MG63 (cell line): ENCODE measurements at places on chromosomes 2 and 18. TPM values are rescaled to one million over a fixed set of nuclear protein-coding genes. Genes with fewer than 3 reads are reported as not detected.
A peak's percentile ranks its signal among the peaks of the same experiment; 100 is the strongest.

GRCh38 chr2:1931003-1931914 is 186.9 kb upstream of the PXDN start:
- no peak for DNase-seq

DNA sequence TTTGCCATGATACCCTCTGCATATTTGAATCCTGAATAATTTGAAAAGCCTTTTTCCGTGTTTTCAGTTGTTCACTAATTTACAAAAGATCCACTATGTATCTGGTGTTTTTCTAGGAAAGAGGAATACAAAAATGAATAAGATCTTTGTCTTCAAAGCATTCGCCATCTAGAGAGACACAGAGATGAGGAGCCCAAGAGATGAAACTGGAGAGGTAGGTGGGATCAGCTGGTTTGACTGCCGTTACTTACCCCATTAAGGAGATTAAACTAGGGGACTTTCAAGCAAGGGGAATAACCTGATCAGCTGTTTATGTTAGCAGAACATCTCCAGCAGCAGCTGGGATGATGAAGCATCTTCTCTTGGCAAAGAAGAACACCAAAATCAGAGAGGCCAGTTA is 150.2 kb upstream of the SATB2 start:
- no peak for DNase-seq

DNA sequence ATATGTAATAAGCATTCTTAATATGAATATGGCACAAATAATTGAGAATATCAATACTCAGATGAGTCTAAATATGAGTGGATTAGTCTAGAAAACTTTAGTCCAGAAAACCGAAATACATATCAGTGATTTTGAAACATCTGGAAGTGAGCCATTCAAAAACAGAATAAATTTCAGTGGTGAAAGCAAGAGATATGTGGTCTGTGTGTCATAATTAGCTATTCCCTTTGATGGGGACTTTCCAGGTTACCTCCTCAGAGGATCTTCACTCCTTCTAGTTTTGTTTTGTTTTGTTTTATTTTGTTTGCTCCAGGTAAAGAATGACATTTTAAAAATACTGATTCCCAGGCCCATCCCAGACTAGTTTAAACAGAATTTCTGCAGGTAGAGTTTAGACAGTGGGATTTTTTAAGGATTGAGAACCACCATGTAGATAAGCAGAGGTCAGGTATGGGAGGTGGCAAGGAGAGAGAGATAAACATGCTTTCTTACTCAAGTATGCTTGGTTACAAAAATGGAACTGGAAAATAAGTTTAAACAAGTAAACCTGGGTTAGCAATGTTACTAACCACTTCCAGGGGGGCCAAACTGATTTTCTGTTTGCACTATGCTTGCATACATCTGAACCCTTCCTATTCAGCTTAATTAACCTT is 70.7 kb downstream of the NABP1 start:
- DNase-seq, result no peak

DNA sequence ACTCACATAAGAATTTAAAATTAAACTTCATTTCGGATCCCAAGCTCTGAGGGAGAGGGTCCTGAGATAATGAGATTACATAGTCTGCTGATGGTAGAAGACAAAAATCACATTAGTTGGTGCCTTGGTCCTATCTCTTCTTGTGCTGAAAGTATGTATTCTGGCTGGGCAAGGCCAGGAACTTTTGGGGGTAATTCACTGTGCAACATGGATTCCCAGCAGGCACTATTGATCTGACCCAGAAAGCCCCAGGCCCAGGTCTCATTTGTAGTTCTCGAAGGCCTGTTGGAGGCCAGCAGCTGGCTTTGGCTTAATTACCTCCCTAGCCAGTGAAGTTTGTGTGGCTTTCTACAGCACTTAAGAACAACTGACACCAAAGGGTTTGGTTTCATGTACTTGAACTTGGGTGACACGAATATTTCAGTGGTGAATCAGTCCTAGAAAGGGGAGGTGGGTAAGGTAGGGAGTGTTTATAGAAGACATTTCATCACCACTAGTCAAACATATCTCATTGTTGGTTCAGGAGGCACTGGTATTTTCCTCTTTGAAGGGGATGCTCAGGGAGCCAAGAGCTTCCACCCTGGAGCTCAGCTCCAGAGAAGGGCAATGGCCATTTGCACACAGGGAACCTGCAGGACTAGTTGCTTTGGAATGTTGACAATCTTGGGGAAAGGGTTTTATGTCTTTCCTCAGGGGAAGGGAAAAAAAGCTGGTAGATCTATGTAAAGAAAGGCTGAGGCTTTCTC is 217.8 kb downstream of the OSR1 start:
- DNase-seq, result peak; percentile 63

- DNase-seq, result no peak
Measured at GRCh38 chr2:173231042-173231441, 123.6 kb upstream of the CDCA7 start.

DNA sequence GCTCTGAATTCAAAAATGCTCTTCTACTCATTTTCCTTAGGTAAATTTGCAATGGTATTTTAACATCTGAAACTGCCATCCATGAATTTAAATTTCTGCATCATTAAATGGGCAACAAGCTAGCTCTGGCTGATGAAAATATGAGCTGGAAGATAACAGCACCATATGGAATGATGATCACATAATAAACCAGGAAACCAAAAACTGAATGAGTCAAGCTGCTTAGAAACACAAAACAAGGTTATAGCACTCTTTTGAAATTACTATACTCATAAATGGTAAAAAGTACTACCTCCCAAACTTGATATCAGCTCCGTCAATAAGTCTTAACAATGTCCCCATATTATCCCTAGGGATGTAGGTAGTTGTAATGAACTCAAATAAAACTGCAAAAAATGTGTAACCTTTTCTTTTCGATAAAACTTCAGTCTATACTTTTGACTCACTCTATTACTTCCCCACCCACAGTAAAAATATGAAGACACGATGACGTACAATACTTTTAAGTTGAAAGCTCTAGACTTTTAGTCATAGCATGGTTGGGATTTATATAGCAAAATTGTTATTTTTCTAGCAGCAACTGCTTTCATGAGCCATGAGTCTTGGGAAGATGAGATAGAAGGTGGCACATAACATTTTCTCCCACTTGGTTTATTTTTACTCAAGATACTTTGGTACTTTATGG is 396.7 kb downstream of the CDH2 start:
- DNase-seq, result no peak

AFF3 gene
- 1.9 and 6.1 TPM in 2 replicates for total RNA-seq

DNAH6 gene
- not detected in 2 replicates for total RNA-seq

ERFE gene
- 11.1 and 24.6 TPM in 2 replicates for total RNA-seq

GKN1 gene
- not detected in 2 replicates for total RNA-seq

CSRNP3 gene
- not detected in 2 replicates for total RNA-seq

NEU4 gene
- total RNA-seq, result not detected in 2 replicates

GRCh38 chr2:51981783-51982182 is 949.9 kb upstream of the NRXN1 start:
- no peak for DNase-seq

DNA sequence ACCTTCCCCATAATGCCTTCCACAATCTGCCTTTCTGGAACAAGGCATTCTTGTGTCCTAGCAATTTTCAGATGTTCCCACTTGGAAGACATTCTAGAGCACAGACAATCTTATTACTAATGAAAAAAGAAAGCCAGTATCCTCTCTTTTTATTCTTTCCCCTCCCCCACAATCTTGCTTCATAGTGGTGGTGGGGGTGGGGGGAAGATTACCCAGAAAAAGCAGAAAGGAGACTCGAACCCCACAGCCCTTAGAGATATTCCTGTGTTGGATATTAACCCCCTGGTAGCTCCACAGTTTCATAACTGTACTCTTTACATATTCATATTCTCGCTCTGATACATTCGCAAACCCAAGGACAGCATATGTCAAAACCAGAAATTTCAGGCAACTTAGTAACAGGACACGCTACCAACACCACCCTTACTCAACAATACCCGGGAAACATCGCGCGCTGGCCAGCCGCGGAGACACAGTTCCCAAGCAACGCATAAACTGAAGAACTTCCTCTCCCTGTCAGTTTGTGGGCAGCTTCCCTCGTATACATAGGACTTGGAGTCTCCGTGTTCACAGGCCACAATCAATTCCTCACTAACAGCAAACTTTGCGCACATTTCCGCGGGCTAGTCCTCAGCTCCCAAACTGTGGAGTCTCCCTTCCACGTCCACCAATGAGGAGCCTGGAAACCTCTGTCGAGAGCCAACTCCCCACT is 793 bp downstream of the NR4A2 start:
- peak; percentile 64 for DNase-seq

DNA sequence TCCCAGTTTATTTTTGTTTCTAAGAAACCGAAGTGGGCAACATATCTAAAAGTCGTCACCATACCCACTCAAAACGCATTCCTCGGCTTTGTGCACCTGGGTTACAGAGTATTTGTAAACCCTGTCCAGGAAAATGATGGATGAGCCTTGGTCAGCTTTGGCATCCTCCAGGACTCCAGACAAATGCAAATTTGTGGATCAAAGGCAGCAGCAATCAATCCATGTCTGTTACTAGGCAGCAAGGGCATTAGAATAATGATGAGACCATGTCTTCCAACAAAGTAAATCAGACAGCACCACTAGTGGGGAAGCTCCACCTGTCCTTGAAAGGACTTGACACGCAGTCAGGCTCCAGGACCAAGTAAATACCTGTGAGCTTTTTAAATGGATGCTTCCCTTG is 672.6 kb upstream of the GYPC start:
- DNase-seq, result no peak

DNA sequence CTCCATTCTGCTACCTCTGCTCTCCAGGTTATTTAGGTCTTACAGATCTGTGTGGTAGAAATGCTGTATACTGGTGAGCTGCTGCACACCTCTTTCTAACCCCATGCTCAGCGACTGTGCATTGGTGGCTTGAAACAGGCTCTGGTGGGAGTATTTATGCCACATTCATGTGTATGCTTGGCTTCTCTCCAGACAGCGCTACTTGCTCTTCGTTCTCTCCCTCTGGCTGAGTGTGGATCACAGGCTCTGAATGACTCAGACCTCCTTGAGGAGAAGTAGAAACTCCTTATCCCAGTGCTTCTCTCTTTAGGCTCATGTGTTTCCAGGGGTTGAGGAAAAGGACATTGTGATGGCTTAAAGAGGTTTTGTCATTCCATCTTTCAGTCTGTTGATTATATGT is 54.9 kb downstream of the FHOD3 start:
- peak; percentile 37 for DNase-seq

GRCh38 chr18:73514449-73514848 is 633.2 kb downstream of the FBXO15 start:
- DNase-seq, result no peak

DNA sequence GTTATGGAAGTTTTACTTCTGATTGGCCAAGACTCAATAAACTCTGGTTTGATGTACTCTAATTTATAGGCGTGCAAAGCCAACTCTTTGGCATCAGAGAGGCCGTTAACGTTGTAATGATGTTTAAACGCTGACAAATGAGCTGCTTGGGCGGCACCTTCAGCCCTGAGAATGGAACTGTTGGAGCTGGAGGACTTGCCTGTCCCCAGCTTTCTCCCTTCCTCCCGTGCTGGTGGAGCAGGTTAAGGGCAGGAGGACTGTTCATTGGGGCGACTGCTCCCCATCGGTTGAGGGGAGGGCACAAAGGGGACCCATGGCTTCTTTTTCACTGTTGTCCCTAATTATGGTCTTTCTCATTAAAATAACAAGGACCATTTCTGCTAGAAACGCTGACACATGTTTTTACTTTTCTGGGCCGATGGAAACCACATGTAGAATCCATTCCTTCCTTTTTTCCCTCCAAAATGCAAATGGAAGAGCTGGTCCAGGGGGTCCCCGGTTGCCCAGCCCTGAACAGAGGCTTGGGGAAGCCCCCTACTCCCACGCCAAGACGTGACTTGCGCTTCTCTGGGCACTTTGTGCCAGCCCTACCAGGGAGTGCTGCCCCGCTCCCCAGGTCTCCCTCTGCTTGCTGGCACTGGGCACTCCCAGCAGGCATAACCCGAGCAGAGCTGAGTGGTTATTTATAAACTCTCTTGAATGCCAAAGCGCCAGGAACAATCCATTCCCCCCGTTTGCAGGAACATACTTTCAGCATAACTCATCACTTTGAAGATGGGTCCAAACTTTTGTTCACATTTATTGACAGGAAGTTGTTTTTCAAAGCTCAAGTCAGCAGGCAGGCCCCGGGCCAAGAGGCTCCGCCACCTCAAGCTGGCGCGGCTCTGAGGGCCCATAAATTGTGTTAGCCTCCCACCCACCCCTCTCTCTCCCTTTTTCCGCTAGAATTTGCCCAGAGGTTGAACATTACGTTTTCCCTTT is 170.1 kb downstream of the ASB1 start:
- peak; percentile 91 for DNase-seq

GRCh38 chr2:202442882-202443281 is 66.8 kb downstream of the BMPR2 start:
- no peak for DNase-seq

ERMN gene
- total RNA-seq, result not detected in 2 replicates

DNA sequence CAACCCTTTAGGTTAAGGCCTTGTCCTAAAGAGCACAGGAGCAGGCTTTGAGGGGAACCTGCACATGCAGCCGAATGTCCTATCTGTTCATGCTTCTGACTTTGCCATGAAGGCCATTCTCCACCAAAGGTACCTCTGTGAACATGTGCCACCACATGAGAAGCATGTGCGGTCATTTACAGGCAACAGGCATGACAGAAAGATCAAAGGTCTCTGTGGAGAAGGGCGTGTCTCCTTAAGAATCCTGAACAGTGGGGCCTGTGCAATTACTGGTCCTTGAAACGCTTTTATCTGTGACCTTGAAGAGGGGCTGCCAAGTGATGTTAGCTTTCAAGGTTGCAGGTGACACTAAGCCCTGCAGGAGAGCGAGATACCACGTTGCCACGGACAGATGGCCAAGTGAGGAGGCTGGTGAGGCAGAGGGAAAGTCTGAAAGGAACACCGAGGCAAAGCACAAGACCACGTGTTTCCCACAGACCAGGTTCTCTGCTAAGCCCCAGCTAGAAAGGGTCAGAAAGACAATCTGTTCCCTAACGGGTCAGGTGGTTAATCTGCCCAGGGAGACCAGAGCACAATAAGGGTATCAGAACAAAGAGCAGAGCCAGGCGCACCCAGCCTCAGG is 19.5 kb upstream of the POMC start:
- DNase-seq, result no peak

GRCh38 chr2:193332941-193333340 is 1138.2 kb upstream of the TMEFF2 start:
- DNase-seq, result no peak

DNA sequence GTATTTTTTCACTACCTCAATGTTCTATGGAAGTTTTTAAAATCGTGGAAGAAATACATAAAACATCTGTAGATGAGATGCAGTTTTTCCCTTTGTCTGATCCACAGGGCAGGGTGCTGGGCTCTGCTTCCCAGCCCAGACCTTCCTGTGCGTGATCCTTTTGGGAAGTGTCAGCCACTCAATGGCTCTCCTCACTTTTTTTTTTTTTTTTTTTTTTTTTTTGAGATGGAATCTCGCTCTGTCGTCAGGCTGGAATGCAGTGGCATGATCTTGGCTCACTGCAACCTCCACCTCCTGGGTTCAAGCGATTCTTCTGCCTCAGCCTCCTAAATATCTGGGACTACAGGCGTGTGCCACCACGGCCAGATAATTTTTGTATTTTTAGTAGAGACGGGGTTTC is 32.8 kb downstream of the SOWAHC start:
- DNase-seq, result peak; percentile 35

DSG2 gene
- 8.8 and 12.7 TPM in 2 replicates for total RNA-seq

DNA sequence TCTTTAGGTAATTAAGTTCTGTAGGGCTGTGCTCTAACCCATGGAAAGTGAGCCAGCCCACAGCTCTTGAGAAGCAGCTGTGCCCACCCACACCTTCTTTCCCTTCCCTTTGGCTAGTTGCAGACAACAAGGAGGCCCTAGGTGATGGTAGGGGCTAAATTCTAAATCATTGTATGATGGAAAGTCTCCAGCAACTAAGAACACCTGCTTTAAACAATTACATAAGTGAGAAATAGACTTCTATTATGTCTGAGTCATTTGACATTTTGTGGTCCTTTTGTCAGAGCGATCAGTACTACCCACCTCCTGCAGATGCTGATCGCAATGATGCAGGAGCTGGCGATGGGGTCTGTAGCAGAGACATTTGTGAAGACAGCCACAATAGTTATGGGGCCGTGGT is 79.6 kb downstream of the TEX51 start:
- no peak for DNase-seq
